ENCODE measurements at places on chromosomes 7 and 10.
A peak's percentile ranks its signal among the peaks of the same experiment; 100 is the strongest.

DNA sequence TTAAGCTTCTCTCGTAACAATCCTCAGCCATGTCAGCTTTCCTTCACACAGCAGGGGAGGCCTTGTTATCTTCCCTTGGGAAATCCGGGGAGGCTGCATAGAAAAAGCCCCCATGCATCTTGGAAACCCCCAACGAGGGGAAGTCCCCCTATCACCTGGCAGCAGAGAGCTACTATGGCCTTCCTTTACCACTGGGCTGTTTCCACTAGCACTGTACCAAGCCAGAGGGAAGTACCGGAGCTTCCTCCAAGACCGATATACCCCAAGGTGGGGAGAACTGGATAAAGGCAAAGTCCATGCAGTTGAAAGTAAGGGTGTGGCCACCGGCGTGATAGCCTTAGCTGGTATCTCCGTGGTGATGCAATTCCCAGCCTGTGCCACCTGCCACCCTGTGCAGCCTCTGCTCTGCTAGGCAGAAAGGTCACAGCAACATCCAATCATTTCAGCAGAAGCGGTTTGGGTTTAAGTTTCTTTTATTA, 4.4 kb upstream of the CLIP2 start:
- no peak for DNase-seq

DNA sequence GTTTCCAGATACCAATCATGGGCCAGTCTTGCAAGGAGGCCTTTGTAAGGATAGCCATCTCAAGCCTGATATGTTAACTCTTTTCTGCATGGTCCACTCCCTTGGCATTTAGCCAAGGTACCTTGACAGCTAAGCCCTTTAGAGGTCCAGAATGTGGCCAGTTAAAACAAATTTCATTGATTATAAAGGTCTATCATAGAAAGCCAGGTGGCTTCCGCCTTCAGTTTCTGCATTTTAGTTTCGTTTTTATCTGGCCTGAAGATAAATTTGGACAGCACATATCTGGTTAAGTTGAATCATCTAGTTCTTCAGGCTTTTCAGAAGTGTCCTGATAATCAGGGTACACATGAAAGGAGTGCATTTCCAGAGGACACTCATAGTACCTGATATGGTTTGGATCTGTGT, 30.7 kb downstream of the ANKIB1 start:
- DNase-seq: no peak

DNA sequence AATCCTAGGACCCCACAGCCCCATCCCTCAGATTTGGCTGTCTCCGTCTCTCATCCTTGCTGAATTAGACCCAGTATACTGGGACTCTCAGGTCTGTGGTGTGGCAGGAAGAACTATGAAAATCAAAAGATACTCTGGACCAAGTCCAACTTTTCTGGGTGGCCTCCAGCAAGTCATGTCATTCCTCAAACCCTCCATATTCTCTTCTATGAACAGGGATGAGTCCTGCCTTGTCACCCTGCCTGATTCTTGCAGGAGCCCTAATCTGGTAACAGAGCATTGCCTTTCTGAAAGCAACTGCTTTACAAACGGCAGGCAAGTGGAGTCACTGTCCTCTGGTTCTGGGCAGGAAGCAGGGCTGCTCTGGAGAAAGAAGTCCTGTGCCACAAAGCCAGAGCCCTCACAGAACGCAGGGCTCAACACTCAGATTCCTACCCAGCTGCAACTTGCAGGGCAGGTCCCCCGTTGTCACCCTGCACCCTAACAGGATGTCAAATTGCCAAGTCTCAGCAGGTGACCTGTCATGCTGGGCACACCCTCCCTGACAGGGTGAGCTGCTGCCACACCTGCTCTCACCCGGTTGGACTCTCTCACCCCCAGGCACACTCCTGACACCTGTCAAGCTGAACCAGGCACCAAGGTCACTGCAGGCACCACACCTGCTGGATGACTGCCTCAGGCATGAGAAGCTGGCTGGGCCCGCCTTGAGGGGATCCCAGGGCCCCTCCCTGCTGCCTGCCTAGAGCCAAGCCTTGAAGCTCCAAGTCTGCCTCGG, 227.7 kb downstream of the KCNMA1 start:
- DNase-seq: peak; percentile 55

- DNase-seq: no peak
These were observed 65.2 kb downstream of the DLG5 start for GRCh38 chr10:77861366-77861765.

DNA sequence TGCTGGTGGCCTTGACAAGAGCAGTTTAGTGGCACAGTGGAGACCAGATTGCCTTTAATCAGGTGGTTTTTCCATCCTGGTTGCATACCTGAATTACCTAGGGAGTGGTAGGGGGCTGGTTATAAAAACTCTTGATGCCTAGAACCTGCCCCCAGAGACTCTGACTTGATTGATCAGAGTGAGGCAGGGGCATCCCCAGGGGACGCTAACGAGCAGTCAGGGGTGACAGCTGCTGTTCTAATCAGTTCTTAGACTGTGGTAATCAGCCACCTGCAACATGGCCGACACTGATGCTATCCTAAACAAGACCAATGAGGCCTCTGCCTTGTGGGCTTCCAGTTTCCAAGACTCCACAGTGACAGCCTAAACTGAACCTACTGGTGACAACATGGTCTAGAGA, 2.0 kb upstream of the OPALIN start:
- DNase-seq: no peak
